Stimulated activated CD8-positive, alpha-beta memory T cell treated with anti-CD3 and anti-CD28 coated beads, Interleukin-7, amount 100 ng/mL, for 1 hour (primary cell): ENCODE measurements at places on chromosomes 7 and 10.
A peak's percentile ranks its signal among the peaks of the same experiment; 100 is the strongest.

- no peak for DNase-seq
These were observed 45.0 kb upstream of the AKR1C1 start for GRCh38 chr10:4918236-4918635.

DNA sequence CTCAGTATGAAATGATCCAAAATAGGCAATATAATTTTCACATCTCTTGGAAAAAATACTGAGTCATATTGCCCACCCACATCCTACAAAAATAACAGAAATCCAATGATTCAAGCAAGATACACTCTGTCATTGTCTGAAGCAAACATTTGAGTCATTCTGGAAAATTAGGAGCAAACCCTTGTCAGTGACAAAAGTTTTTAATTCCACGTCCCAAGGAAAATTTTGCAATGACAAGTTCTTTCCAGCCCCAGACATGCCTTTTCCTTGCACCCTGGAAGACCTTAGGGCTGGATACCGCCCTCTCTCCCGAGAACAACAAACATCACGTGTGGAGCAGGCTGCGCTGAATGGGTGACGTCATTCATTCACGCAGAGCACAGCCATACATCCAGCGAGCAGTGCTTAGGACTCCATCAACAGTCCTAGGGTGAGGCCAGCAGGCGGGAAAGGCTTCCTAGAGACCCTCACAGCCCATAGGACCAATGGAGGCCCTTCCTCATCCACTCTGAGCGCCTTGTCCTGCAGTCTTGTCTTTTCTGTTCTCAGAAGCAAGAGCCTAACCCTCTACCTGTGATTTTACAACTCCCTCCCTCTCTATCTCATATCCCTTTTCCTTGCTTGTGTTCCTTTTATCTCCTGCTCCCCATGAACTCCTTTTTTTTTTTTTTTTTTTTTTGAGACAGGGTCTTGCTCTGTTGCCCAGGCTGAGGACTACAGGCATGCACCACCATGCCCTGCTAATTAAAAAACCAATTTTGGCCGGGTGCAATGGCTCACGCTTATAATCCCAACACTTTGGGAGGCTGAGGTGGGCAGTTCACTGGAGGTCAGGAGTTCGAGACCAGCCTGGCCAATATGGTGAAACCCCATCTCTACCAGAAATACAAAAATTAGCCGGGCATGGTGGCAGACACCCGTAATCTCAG lies 23.5 kb upstream of the KDM7A start:
- DNase-seq, result no peak

DNA sequence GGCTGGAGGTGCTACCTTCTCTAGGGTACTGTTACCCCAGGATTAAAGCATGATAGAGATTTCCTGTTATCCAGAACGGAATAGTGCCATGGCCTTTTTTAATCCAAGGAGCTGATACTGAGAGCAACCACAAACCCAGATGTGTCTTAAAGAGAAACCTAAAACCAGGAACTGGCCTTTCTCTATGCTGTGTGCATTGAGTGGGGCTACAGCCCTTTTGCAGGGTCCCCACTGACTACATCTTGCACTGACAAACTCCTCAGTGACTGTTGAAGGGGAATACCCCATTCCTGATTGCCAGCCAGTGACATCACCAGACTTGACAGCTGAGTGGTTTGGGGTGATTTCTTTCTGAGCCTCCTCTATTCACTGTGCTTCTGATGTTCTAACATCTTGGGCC lies 81.9 kb upstream of the CAPZA2 start:
- DNase-seq, result no peak

- DNase-seq, result no peak
These were observed 128.5 kb upstream of the VKORC1L1 start for GRCh38 chr7:65744406-65744805.

GRCh38 chr7:141685285-141686023 lies 16.5 kb downstream of the DENND11 start:
- no peak for DNase-seq

- no peak for DNase-seq
These were observed 24.7 kb downstream of the NOD1 start for GRCh38 chr7:30453921-30454320.

- DNase-seq, result peak; percentile 6
These were observed 41.4 kb downstream of the COL1A2 start for GRCh38 chr7:94436018-94436604.

DNA sequence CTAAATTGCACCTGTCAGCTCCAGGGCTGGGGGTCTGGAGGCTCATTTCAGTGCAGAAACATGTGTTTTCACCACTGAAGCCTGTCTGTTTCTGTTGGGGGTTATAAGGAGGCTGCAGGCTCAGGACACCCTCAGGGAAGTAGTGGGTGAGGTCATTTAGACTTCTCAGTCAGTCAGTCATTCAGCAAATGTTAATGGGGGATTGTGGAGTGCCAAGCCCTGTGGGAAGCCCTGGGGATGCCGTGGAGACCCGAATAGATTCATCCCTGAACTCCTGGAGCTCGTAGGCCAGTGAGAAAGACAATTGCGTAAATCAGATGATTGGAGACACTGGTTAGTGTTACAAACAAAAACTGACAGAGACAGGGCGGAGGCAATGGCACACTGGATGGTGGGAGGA lies 19.2 kb downstream of the LHPP start:
- no peak for DNase-seq

DNA sequence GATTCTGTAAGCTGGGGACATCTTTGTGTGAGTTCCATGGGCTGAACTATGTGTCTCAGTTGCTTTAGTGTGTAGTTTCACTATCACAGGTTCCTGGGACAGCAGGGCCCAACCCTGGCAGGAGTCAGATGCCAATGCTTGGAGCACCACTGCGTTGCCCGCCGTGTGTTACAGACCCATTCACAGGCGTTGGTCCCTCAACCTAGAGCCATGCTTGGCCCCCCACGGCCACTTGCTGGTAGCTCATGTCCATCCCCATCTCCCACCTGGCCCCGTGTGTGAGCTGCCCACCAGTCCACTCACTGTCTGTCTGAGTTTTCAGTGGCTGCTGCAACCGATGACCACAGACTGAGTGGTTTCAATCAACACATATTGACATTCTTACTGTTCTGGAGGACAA lies 546.9 kb downstream of the TCERG1L start:
- no peak for DNase-seq

- DNase-seq, result no peak
These were observed 42.4 kb downstream of the TPST1 start for GRCh38 chr7:66247380-66248078.

DNA sequence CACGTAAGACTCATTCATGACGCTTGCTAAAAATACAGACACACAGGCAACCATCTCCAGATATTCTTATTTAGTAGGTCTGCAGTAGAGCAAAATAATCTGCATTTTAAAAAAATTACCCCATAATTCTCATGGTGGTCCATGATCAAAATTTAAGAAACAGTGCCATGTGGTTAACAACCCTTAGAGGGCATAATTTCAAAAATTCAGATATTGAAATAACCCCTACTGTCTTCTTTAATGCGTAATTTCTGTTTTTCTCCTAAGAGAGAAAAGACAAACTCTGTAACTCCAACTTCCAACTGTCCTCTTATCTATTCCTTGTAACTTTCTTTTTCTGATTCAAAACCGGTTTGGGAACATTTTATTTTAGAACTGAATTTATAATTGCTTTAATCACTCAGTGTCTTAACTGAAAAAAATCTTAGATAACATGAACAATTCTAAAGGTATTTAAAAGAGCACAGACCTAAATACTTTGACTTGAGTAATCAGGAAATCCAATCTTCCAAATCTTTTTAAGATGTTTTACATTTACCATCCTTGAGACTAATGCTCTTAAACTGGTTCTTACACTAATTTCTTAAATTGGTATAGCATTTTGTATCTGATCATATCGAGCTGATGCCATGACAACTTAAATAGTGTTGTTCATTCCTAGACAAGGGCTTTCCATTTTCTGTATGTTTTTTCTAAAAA lies 148.0 kb downstream of the GALNT11 start:
- DNase-seq, result no peak

DNA sequence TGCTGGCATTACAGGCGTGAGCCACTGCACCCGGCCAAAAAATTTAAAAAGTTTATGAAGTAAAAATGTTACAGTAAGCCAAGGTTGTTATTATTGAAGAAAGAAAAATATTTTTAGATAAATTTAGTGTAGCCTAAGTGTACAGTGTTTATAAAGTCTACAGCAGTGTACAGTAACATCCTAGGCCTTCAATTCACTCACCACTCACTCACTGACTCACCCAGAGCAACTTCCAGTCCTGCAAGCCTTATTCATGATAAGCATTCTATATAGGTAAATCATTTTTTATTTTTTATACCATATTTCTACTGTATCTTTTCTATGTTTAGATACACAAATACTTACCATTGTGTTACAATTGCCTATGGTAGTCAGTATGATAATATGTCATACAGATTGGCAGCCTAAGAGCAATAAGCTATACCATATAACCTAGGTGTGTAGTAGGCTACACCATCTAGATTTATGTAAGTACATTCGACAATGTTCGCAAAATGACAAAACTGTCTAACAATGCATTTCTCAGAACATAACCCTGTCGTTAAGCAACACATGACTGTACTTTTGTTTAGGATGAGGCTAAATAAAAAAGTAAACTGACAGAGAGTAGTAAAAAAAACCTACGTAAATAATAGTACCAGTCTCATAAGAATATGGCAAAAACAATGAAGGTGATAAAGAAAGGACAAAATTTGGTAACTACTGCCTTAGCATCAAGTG lies 77.8 kb upstream of the FAM133B start:
- no peak for DNase-seq

DNA sequence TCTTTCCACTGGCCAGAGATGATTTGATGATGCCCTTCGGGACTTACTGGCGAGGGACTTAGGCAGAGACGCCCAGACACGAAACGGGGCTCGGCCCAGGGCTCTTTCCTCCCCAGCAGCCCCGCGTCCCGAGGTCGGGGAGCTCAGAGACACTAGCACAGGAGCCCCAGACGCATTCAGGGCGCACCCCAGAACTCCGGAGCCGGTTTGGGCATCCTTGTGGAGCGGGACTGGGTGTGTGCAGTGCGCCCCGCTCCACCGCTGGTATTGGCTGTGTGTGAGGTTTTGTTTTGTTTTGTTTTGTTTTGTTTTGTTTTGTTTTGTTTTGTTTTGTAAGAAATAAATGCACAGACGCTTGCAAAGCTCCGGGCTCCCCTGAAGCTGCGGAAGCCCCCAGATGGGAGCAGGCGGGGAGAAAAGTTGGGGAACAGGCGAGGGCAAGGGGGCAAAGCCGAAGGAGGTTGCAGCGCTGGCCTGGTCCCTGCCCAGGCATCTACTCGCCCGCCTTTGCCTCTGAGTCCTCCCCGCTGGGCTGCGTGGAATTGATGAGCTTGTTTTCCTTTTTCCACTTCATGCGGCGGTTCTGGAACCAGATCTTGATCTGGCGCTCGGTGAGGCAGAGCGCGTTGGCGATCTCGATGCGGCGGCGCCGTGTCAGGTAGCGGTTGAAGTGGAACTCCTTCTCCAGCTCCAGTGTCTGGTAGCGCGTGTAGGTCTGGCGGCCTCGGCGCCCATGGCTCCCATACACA lies 1.9 kb upstream of the HOXA5 start:
- DNase-seq, result no peak

- no peak for DNase-seq
These were observed 12.2 kb downstream of the PDZD8 start for GRCh38 chr10:117363028-117363427.

DNA sequence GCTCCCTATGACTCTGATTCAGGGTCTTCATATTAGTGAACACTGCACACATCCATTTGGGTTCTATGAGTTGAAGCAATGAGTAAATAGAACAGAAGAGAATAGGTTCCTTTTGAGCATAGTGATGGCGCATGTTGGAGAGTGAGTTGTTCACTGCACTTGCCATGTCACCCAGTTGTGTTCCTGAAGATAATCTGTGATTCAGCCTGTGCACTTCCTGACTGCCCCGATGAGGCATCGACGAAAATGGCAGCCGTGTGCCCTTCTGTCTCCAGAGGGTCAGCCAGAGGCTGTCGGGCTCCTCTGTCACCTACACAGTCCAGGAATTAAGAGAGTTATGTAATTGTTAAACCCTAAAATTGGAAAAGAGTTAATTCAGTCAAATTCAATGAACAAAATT lies 94.7 kb downstream of the GALNT11 start:
- DNase-seq, result no peak

GRCh38 chr10:7788639-7789286 lies 786 bp downstream of the ATP5F1C start:
- DNase-seq, result no peak

- no peak for DNase-seq
These were observed 280.9 kb upstream of the HGF start for GRCh38 chr7:82050792-82051191.

- DNase-seq, result no peak
These were observed 133.7 kb downstream of the FOXP2 start for GRCh38 chr7:114548081-114548980.

DNA sequence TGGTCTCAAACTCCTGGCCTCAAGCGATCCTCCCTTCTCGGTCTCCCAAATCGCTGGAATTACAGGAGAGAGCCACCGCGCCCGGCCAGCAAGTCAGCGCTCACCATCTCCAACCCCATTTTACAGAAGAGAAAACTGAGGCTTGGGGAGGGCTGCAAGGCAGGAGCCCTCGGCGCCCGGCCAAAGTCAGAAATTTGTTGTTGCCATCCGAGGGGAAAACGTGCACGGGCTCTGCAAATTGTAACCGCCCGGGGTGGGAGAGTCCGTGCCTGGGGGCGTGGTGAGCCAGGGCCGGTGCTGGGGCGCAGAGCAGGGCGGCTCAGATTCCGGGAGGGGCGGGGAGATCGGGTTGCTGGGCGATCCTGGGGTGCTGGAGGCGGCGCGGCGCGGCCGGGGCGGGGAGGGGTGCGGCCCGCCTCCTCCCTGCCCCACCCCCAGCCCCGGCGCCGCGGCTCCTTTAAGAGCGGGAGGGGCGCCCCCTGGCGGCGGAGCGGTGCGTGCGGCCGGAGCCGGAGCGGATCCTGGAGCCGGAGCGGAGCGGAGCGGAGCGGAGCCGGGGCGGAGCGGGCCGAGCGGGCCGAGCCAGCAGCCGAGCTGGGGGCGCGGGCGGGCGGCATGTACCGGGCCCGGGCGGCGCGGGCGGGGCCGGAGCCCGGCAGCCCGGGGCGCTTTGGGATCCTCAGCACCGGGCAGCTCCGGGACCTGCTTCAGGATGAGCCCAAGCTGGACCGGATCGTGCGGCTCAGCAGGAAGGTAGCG lies at the start of gene VPS37D:
TSS of gene VPS37D (plus strand) at position 488 of the 759 bp plus-strand sequence. CDS start at position 616, 128 bp downstream.
- DNase-seq, result peak; percentile 92

GRCh38 chr10:69091143-69091651 lies 3.3 kb downstream of the SRGN start:
- DNase-seq, result no peak

GRCh38 chr7:115552766-115553165 lies 477.8 kb downstream of the TFEC start:
- DNase-seq, result no peak

GRCh38 chr7:67856046-67856445 lies 859.4 kb downstream of the TYW1 start:
- DNase-seq, result no peak

GRCh38 chr10:46106410-46107255 lies 60.6 kb upstream of the MSMB start:
- DNase-seq, result no peak

- no peak for DNase-seq
These were observed 631.5 kb upstream of the NRP1 start for GRCh38 chr10:33965795-33966581.

DNA sequence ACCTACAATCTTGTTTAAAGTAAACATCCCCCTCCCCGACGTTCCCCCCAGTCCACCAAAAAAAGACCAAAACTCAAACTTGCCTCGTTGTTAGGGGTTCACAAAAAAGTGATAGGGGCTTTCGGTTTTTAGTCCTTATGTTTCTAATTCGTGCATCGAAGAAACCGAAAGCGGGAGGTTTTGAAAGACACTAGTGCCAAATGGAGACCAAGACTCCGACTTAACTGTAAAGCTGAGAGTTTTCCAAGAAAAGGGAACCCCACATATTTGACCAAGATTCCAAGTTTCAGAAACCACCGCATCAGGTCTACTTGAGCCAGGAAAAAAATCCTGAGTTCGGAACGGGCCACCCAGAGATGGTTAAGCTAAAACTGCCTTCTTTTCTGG lies 534 bp downstream of the PSMA2 start:
- no peak for DNase-seq
